Hematopoietic multipotent progenitor cell treated with erythropoietin and hydrocortisone succinate and interleukin-3 and kit ligand, for 4 days (in vitro differentiated cells): ENCODE measurements at places on chromosomes 7 and 10.

GRCh38 chr7:12692479-12693259 lies 5.2 kb downstream of the ARL4A start:
- DNase-seq, result no peak

DNA sequence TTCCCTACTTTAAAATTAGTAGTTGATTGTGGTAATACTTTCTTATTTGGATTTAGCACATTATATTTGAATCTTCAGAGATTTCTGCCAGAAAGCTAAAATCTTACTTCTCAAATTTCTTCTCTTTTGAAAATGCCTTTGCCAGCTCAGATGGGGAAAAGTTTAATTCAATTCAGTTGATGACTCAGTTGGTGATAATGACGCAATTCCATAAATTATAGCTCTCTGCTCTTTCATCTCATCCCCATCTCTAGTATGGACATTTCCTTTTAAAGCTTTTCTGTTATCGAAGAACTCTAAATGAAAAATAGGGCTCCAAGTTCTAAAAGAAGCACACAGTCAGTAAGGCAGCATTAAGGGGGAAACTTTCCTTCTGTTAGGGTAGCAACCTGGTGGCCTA lies 25.5 kb downstream of the RNLS start:
- DNase-seq, result no peak

DNA sequence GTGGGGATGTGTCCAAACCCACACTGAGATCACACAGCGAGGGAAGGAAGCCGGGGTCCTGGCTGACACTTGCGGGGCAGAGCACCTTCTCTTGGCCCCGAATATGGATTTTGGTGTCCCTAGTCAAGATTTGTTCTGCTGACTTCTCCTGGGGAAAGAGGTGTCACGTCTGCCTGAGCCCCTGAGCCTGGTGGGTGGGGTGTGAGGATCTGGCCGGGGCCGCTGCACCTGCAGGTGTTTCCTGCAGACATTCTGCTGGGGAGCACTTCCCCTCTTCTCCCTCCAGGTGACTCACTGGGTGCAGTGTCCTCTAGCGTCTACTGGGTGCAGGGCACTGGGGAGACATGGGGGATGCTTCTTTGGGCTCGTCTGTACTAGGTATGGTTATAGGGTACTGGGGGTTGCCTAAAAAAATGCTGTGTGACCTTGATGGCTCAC lies 99.2 kb downstream of the GRK5 start:
- DNase-seq, result peak; percentile 60

- no peak for DNase-seq
These were observed 123.6 kb downstream of the EXOC4 start for GRCh38 chr7:133376514-133376913.

- no peak for DNase-seq
These were observed 64.8 kb downstream of the PWWP2B start for GRCh38 chr10:132461683-132462231.

GRCh38 chr7:75638594-75639070 lies 100.1 kb downstream of the HIP1 start:
- DNase-seq, result no peak
